ENCODE measurements at places on chromosomes 6 and 20. TPM values are rescaled to one million over a fixed set of nuclear protein-coding genes. Genes with fewer than 3 reads are reported as not detected.

CST2 gene
- polyA plus RNA-seq: not detected

PCIF1 gene
- polyA plus RNA-seq: 65.7 TPM

DDO gene
- not detected for polyA plus RNA-seq

HUS1B gene
- polyA plus RNA-seq: 0.51 TPM

Measured in cardiac muscle cell (in vitro differentiated cells and primary cell).